Spleen (tissue), 13 donors: ENCODE measurements at places on chromosomes 2 and 18. TPM values are rescaled to one million over a fixed set of nuclear protein-coding genes. Genes with fewer than 3 reads are reported as not detected.

DNA sequence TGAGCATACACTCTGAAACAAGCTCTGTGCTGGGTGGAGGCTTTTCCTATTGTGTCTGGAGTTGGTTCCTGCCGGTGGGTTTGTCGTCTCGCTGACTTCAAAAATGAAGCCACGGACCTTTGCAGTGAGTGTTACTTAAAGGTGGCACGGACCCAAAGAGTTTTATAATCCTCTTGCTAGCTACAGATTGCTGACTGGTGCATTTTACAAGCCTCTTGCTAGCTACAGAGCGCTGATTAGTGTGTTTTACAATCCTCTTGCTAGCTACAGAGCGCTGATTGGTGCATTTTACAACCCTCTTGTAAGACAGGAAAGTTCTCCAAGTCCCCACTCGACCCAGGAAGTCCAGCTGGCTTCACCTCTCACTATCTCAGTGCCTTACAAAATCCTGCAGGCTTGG lies 15.3 kb downstream of the DCDC2C start:
- no peak overlapping the region for H3K27ac ChIP-seq
- H3K36me3 ChIP-seq, result no peaks in the 10 kb centered on the region
- no peaks in the 10 kb centered on the region for H3K4me1 ChIP-seq
- H3K4me3 ChIP-seq, result no peak overlapping the region
- H3K27me3 ChIP-seq, result no peaks in the 10 kb centered on the region
- no peak for DNase-seq

DNA sequence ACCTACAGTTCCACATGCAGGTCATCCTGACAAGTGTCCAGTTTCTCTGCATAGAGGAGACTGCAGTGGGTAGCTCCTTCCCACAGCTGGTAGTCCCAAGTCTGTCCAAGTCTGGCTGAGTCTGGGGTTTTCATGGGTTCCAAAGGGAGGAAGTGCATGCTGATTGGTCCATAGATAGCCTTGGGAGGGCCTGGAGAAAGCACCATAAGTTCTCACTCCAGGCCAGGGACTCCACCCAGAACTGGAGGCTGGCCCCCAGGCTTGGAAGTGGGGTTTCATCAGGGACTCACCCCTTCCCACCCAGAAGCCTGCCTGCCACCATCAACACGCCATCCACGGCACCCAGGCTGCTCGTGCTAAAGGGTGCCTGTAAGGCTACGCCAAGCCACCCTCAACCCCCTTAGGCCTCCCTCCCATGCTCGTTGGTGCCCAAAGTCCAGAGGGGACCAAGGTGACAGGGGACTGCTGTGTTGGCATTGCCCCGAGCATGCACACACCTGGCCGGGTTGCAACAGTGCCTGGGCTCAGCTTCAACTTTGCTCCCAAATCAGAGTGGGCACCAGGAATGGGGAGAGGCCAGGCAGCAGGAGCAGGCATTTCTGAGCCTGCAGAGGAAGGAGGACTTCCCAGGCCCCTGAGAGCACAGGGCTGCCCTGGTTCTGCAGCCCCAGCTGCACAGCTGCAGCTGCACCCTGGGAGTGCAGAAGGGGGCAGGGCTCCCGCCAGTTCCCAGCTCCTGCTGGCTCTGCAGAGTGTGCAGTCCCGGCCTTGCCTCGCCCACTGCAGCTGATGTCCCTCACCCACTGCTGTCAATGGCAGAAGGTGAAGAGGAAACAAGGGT lies 116.5 kb upstream of the MAP2 start:
- H3K36me3 ChIP-seq, result no peaks in the 10 kb centered on the region
- no peak for DNase-seq
- H3K27me3 ChIP-seq, result no peaks in the 10 kb centered on the region
- no peaks in the 10 kb centered on the region for H3K4me1 ChIP-seq
- no peak overlapping the region for H3K4me3 ChIP-seq
- no peak overlapping the region for H3K27ac ChIP-seq

DNA sequence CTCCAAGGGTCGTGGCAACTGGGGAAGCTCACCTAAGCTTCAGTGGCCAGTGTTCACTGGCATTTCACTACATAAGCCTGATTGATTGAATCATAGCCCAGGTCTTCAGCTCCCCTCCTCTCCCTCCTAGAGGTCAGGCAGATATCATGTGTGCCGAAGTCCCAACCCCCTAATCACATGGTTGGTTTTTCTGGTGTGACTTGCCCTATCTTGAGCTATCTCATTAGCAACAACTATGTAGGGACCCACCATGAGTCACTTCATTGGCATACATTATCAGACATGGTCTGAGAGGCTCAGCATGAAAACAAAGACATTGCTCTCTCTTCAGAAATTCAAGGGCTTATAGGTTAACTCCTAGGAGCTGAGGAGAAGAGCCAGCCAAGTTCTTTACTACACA lies 76.8 kb downstream of the LYPD1 start:
- no peaks in the 10 kb centered on the region for H3K27me3 ChIP-seq
- H3K4me1 ChIP-seq, result no peaks in the 10 kb centered on the region
- no peak overlapping the region for H3K27ac ChIP-seq
- no peak overlapping the region for H3K4me3 ChIP-seq

GRCh38 chr18:581096-581495 lies 916 bp downstream of the CETN1 start:
- H3K36me3 ChIP-seq, result no peaks in the 10 kb centered on the region
- no peaks in the 10 kb centered on the region for H3K4me1 ChIP-seq
- no peaks in the 10 kb centered on the region for H3K27me3 ChIP-seq
- no peak for DNase-seq
- H3K27ac ChIP-seq, result no peak overlapping the region

DNA sequence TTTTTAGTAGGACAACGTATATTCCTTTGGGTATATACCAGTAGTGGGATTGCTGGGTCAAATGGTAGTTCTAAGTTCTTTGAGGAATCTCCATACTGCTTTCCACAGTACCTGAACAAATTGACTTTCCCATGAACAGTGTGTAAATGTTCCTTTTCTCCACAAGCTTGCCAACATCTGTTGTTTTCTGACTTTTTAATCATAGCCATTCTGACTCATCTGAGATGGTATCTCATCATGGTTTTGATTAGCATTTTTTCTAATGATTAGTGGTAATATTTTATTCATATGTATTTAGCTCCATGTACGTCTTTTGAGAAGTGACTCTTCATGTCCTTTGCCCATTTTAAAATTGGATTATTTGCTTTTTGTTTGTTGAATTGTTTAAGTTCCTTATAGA lies 58.4 kb upstream of the CERS6 start:
- no peaks in the 10 kb centered on the region for H3K27me3 ChIP-seq
- H3K4me1 ChIP-seq, result no peaks in the 10 kb centered on the region
- H3K4me3 ChIP-seq, result no peak overlapping the region

The NCKAP5 gene
- total RNA-seq, result 4.5 TPM
